ENCODE measurements at places on chromosomes 3 and 15.
A peak's percentile ranks its signal among the peaks of the same experiment; 100 is the strongest.

GRCh38 chr3:17905996-17906395 lies 163.6 kb upstream of the TBC1D5 start:
- no peak for DNase-seq

DNA sequence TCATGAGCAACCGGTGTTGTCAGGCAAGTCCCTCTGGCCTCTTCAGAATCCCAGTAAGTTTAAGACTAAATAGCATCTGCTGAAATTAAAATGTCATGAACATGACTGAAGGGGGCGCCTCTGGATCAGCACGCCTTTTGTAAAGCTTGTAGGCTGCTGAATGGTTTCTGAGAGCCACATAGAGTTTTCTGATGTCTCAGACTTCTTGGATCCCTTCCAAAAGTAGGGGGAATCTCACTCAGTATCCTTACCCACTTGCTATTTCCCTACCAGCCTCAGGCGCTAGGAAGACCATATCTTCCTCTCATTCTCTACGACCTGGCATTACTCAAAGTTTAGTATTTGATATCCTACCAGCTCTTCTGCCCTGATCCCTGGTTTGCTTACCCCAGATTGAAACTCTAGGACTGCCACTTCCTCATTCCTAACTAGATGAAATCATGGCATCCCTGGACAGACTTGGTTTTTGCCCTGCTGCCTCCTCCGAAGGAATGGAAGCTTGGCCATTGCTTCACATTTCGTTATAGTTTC lies 62.7 kb upstream of the CD47 start:
- peak; percentile 28 for DNase-seq

DNA sequence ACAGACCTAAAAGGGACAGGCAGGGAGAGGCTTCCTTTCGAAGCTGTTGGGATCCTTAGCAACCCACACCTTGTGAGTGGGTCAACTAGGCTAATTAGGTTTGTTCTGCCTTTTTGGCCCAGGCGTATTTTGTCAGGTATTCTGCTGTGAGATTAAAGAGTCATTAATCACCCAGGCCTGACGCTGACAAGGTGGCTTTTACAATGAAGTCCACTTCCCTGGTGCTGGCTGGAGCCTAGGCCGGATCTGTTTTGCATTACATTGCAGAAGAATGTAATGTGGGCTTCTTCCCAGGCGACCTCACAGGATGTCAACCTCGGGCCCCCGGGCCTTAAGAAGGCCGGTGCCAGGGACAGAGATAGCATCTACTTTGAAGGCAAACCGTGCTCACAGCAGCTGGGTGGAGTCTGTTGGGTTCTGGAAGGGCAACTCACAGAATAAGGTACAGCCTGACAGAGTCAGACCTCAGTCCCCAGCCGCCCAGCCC lies 76.9 kb downstream of the HES1 start:
- DNase-seq: no peak

GRCh38 chr15:74616366-74616939 lies 817 bp downstream of the CLK3 start:
- peak; percentile 73 for DNase-seq

DNA sequence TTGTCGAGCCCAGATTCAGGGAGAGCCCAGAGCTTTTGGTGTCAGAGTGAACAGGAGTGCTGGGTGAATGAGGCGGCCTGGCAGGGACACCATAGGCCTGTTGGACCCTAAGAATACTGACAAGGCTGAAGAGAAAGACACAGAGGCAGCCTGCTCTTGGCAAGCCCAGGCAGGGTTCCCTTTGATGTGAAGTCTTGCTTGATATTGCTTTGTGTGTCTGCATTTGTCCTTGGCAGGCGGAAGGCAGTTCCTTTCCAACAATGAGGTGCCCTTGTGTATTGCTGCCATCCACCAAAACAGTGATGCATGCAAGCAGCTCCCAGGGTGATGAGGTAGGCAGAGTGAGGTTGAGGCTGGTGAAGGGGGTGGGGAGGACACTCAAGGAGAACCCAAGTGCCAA lies 152.7 kb upstream of the TSC22D2 start:
- no peak for DNase-seq

GRCh38 chr15:89802231-89802928 lies 12.3 kb downstream of the ANPEP start:
- DNase-seq: no peak

DNA sequence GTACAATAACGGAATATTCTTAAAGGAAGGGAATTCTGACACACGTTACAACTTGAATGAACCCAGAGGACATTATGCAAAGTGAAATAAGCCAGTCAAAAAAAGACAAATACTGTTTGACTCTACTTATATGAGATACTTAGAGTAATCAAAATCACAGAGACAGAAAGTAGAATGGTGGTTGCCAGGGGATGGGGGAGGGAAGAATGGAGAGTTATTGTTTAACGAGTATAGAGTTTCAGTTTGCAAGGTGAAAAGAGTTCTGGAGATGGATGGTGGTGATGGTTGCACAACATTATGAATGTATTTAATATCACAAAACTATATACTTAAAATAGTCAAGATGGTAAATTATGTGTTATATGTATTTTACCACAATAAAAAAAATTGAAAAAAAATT lies 112.9 kb upstream of the ARHGEF3 start:
- no peak for DNase-seq

All from CD4-positive, alpha-beta T cell treated with Interleukin-15 for 1 hour (primary cell).